ENCODE measurements at places on chromosomes 13 and 19. TPM values are rescaled to one million over a fixed set of nuclear protein-coding genes. Genes with fewer than 3 reads are reported as not detected.

The SIGLECL1 gene
- total RNA-seq: not detected

The PRR19 gene
- total RNA-seq: 2.9 TPM

The MISP3 gene
- 0.72 TPM for total RNA-seq

The PTGER1 gene
- 0.63 TPM for total RNA-seq

The AXL gene
- total RNA-seq: 30.3 TPM

The TMEM272 gene
- total RNA-seq: not detected

DNA sequence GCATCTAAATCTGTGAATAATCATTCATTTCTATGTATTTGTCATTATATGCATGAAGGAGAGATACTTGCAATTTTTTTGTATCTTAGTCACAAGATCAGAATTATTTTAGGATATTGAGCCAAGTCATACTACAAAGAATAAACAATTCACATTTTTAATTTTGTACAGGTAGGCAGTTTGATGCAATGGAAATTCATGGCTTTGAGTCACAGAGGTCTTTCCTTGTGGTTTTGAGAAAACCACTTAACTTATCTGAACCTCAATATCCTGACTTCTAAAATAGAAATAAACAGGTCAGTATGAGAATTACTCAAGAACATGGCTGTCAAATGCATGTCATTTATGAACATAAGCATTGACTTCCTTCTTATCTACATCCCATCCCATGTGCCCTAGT, 221.4 kb upstream of the SLC10A2 start:
- no peak overlapping the region for H3K4me3 ChIP-seq
- no peaks in the 10 kb centered on the region for H3K4me1 ChIP-seq
- DNase-seq: no peak
- no peaks in the 10 kb centered on the region for H3K36me3 ChIP-seq

GRCh38 chr13:23608701-23609413, 38.6 kb downstream of the TNFRSF19 start:
- no peak overlapping the region for H3K27ac ChIP-seq
- H3K27me3 ChIP-seq: no peaks in the 10 kb centered on the region
- no peak overlapping the region for H3K4me3 ChIP-seq
- DNase-seq: no peak

GRCh38 chr13:113886561-113887112, 22.8 kb upstream of the GAS6 start:
- no peak for DNase-seq
- H3K4me1 ChIP-seq: peaks cover 5% of the 10 kb centered on the region
- H3K4me3 ChIP-seq: no peak overlapping the region
- H3K27me3 ChIP-seq: no peaks in the 10 kb centered on the region

GRCh38 chr13:51818276-51818675, 14.3 kb upstream of the DHRS12 start:
- DNase-seq: no peak
- peaks cover 6% of the 10 kb centered on the region for H3K4me1 ChIP-seq
- no peaks in the 10 kb centered on the region for H3K36me3 ChIP-seq
- no peak overlapping the region for H3K4me3 ChIP-seq
- peaks cover 2% of the 10 kb centered on the region for H3K27me3 ChIP-seq
- H3K27ac ChIP-seq: no peak overlapping the region

- no peaks in the 10 kb centered on the region for H3K4me1 ChIP-seq
- H3K27ac ChIP-seq: no peak overlapping the region
- H3K27me3 ChIP-seq: no peaks in the 10 kb centered on the region
- DNase-seq: peak; percentile 91
- H3K4me3 ChIP-seq: peak overlapping the region; percentile 60
Measured at GRCh38 chr19:48588670-48589401, 17.7 kb upstream of the SPACA4 start.

GRCh38 chr13:62115831-62116230, 700.2 kb upstream of the PCDH20 start:
- H3K27me3 ChIP-seq: no peaks in the 10 kb centered on the region
- H3K36me3 ChIP-seq: no peaks in the 10 kb centered on the region
- no peak for DNase-seq
- no peak overlapping the region for H3K4me3 ChIP-seq
- H3K4me1 ChIP-seq: no peaks in the 10 kb centered on the region

- DNase-seq: no peak
- no peak overlapping the region for H3K27ac ChIP-seq
- H3K36me3 ChIP-seq: no peaks in the 10 kb centered on the region
Measured at GRCh38 chr13:61410669-61411297, 4.9 kb downstream of the PCDH20 start.

- no peak for DNase-seq
- no peaks in the 10 kb centered on the region for H3K36me3 ChIP-seq
- H3K27me3 ChIP-seq: no peaks in the 10 kb centered on the region
- H3K27ac ChIP-seq: no peak overlapping the region
- no peak overlapping the region for H3K4me3 ChIP-seq
- H3K4me1 ChIP-seq: peaks cover 10% of the 10 kb centered on the region
Measured at GRCh38 chr19:38059897-38060296, 152.9 kb downstream of the SIPA1L3 start.

DNA sequence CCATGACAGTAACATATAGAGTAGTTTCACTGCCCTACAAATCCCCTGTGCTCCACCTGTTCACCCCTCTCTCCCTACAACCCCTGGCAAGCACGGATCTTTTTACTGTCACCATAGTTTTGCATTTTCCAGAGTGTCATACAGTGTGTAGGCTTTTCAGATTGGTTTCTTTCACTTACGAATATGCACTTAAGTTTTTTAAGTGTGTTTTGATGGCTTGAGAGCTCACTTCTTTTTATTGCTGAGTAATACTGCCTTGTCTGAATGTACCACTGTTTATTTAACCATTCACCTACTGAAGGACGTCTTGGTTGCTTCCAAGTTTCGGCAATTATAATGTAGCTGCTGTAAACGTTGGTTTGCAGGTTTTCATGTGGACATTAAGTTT, 175.1 kb downstream of the ITGBL1 start:
- no peaks in the 10 kb centered on the region for H3K27me3 ChIP-seq
- no peaks in the 10 kb centered on the region for H3K4me1 ChIP-seq
- H3K4me3 ChIP-seq: no peak overlapping the region
- no peaks in the 10 kb centered on the region for H3K36me3 ChIP-seq

- H3K27ac ChIP-seq: no peak overlapping the region
- H3K4me1 ChIP-seq: no peaks in the 10 kb centered on the region
- no peaks in the 10 kb centered on the region for H3K27me3 ChIP-seq
- no peak overlapping the region for H3K4me3 ChIP-seq
Measured at GRCh38 chr19:41853768-41854167, 6.3 kb upstream of the RPS19 start.
